ENCODE measurements at places on chromosomes 1 and 21. TPM values are rescaled to one million over a fixed set of nuclear protein-coding genes. Genes with fewer than 3 reads are reported as not detected.

- no peak for DNase-seq
Measured at GRCh38 chr21:41283211-41283818, 33.3 kb upstream of the FAM3B start.

GRCh38 chr1:95927061-95927460 lies 693.1 kb downstream of the RWDD3 start:
- no peak for DNase-seq

Gene TNNT2
- 9,128 TPM for total RNA-seq

GRCh38 chr1:163824490-163824889 lies 502.7 kb downstream of the NUF2 start:
- no peak for DNase-seq

DNA sequence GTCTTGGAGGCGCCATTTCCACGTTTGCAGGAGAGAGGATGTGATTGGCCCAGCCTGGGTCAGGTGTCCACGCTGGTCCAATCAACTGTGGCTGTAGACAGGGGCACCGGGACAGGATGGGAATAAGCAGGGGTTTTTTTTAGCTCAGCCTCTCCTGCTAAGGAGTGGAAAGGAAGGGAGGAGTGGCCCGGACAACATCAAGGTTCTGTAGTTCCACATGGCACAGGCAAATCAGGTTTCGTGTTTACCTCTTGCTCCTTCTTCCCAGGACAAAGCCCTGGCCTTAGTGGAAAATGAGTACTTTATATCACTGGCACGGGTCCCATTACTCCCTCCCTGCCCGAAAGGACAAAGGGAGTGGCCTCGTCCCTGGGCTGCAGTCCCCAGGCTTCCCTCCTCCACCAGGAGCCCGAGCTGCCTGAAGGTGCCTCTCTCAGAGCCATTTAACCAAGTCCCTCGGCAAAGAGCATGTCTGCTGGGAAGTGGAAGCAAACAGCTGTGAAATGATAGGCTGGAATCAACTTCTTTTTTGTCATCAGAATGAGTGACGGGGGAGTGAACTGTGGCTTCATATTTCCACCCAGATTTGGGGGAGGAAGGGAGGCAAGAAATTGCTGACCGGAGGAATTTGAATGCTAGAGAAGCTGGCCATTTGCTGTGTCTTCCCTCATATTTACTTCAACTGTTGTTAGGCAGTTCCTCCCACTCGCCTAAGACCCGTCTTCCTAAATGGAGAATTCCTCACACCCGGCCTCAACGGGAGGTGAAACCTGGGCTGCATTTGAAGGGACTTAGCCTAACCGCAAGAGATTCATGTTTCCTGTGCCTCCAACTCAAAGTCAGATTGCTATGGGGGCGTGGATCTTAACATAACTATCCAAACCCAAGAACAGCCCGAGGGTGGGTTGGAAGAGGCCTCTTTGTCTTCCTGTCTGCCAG lies 84.9 kb upstream of the SLC44A3 start:
- DNase-seq: no peak

DNA sequence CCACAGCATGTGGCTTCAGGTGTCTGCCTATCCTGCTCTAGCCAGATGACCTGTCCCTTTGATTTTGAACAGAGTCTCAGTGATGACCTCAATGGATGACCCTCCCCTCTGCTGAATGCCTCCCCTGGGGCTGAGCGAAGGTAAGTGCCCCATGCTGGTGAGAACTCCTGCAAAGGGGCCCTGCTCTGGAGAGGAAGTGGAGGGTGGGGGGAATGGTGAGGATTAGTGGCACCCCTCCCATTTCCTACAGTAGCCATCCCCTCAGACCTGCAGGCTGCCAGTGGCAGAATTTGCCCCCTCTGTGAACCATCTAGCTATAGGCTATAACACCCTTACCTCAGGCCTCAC lies 3.7 kb upstream of the PMVK start:
- no peak for DNase-seq

DNA sequence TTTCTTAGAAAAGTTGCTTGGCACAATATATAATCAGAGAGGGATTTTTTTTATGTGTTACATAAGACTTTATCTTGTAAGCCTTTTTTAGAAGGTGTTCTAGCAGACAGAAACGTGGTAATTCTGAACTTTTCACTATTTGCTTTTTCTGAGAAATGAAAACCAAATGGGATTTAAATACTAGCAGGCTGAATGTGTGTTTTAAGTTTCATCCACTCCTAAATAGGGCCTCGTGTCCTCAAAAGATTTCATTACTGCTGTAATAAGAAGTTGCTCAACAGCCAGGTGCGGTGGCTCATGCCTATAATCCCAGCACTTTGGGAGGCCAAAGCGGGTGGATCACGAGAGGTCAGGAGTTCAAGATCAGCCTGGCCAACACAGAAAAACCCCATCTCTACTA lies 44.7 kb upstream of the FMO2 start:
- peak; percentile 60 for DNase-seq

Gene TDRD10
- 2.5 TPM for total RNA-seq

DNA sequence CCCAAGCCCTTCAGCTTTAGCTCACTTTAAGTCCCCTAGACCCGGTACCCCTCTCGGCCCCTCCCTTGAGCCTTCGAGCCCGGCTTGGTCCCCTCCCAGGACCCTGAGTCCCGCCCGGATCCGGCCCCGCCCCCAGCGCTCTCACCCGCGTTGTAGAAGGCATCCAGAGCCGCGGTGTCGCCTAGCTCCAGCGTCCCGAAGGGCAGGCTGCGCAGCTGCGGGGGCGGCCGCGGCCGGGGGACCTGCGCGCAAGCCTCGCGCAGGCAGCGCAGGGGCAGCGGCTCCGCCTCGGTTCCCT lies 699 bp downstream of the MAP3K6 start:
- peak; percentile 96 for DNase-seq

- no peak for DNase-seq
Measured at GRCh38 chr1:203177036-203177405, 1.4 kb upstream of the MYBPH start.

DNA sequence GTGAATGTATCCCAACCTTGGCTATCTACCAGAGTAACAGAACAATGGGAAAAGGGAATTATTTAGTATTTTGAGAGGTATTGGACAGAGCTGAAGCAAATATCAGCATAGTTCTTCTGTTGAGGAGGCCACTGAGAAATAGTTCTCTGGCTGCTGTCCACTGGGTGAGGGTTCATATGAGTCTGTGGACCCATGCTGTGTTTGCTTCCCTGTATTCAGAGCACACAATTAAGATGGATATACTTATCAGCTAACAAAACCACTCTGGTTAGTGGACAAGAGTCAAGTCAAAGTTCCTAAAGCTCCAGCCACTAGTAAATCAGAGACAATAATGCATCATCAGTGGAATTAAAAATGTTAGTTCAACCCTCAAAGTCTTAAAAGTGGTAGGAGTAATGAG lies 66.1 kb downstream of the RGS18 start:
- DNase-seq: no peak

DNA sequence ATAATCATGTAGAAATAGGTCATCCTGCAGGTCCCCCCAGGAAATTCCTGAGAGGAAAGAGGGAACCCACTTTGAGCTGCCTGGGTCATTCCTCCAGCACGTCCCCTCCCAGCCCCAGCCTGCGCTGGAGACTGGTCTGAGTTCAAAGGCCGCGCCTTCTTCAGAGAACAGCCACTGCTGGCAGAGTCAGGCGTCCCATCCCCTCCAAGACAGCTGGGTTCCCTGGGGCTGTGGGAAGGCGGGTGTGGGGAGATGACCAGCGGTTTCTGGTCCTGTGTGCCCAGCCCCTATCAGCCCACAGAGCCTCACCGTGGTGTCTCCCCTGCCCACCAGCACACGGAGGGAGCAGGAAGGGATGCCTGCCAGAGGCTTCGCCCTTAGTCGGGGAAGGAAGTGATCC lies 18.0 kb upstream of the TRAPPC10 start:
- peak; percentile 6 for DNase-seq

DNA sequence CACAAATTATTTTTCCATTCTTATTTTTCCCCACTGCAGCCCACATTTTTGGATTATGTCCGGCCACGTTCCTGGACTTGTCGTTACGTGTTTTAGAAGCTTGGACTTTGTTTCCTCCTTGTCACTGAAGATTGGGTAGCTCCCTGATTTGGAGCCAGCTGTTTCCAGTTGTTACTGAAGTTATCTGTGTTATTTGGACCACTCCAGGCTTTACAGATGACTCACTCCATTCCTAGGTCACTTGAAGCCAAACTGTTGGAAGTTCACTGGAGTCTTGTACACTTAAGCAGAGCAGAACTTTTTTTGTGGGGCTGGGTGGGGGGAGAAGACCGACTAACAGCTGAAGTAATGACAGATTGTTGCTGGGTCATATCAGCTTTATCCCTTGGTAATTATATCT lies 12.2 kb upstream of the AXDND1 start:
- DNase-seq: no peak

Gene GUCA2A
- total RNA-seq: not detected

- no peak for DNase-seq
Measured at GRCh38 chr1:14486401-14487201, 111.9 kb upstream of the KAZN start.

DNA sequence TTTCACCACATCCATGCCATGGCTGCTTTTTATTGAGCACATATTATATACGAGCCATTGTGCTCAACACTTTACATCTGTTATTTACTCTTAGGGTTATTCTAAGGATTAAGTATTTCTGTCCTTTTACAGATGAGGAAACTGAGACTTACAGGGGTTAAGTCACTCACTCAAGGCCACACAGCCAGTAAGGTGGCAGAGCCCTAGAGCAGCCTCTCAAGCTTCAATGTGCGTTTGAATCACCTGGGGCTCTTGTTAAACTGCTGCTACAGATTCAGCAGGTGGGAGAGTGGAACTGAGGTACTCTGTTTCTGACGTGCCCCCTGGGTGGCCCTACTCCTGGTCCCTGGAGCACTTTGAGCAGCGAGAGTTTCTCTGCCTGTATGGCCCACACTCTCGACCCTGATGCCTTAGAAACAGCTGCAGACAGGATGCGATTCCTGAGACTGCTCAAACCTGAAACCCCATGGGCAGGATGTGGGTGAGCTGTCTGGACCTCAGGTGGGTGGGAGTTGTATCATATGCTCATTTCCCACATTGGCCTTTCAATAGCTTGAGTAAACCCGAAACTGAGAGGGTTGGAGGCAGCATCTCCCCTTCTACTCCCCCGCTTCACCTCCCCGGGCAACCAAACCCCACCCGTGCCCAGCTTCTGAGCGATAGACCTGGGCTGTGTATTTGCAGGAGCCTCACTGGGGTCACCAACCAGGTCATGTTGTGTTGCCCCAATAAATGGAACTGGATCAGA lies 59.3 kb downstream of the MAN1C1 start:
- DNase-seq: no peak

DNA sequence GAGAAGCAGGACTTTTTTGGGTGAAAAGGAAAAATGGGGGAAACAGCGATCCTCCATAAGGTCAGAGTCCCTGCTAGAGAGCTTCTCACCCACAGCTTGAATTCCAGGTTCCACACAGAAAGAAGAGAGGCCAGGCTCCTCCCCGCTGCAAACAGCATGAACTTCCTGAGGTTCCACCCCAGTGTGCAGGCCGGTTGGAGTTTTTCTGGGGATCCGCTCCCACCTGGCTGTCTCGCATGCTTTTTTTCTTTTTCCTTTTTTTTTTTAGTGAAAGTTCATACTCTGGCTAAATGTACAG lies 595.1 kb upstream of the ZP4 start:
- DNase-seq: no peak

Gene GPR61
- 0.32 TPM for total RNA-seq

Gene FMO3
- 1.2 TPM for total RNA-seq

GRCh38 chr1:87151500-87152421 lies 176.9 kb upstream of the LMO4 start:
- peak; percentile 84 for DNase-seq

- DNase-seq: no peak
Measured at GRCh38 chr1:166197597-166197996, 30.8 kb upstream of the FAM78B start.

DNA sequence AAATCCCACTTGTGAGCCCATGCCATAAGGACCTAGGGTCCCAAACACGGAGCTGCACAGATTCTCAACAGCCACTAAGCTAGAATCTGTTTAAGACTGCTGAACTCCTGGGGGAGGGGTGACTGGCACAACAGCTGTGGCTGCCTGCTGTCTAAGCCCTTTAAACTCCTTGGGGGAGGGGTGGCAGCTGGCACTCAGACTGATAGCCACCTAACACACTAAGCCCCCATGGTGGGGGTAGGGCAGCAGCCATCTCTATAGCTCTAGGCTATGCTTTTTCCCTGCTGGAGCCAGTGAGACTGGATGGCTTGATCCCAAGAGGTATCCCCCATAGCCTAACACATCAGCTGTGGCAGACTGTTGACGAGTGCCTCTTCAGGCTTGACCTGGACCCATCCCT lies 73.3 kb upstream of the FMO3 start:
- DNase-seq: no peak

Gene OR10Z1
- not detected for total RNA-seq

GRCh38 chr1:57959531-57960241 lies 535.8 kb upstream of the DAB1 start:
- no peak for DNase-seq
